Glutamatergic neuron (in vitro differentiated cells): ENCODE measurements at places on chromosomes 7 and 10. TPM values are rescaled to one million over a fixed set of nuclear protein-coding genes. Genes with fewer than 3 reads are reported as not detected.

Gene EEF1AKMT2
- total RNA-seq, result 18.4 TPM

Gene PNLIPRP2
- total RNA-seq, result not detected

Gene SFTPA1
- not detected for total RNA-seq

Gene LIPM
- not detected for total RNA-seq

Gene PKD2L1
- total RNA-seq, result 0.44 TPM

Gene GCK
- 43.9 TPM for total RNA-seq

GRCh38 chr7:148964483-148965267 lies 63.6 kb downstream of the PDIA4 start:
- H3K27ac ChIP-seq, result no peak overlapping the region
- peaks cover 9% of the 10 kb centered on the region for H3K27me3 ChIP-seq
- DNase-seq, result no peak
- H3K4me1 ChIP-seq, result peaks cover 13% of the 10 kb centered on the region
- no peaks in the 10 kb centered on the region for H3K36me3 ChIP-seq

DNA sequence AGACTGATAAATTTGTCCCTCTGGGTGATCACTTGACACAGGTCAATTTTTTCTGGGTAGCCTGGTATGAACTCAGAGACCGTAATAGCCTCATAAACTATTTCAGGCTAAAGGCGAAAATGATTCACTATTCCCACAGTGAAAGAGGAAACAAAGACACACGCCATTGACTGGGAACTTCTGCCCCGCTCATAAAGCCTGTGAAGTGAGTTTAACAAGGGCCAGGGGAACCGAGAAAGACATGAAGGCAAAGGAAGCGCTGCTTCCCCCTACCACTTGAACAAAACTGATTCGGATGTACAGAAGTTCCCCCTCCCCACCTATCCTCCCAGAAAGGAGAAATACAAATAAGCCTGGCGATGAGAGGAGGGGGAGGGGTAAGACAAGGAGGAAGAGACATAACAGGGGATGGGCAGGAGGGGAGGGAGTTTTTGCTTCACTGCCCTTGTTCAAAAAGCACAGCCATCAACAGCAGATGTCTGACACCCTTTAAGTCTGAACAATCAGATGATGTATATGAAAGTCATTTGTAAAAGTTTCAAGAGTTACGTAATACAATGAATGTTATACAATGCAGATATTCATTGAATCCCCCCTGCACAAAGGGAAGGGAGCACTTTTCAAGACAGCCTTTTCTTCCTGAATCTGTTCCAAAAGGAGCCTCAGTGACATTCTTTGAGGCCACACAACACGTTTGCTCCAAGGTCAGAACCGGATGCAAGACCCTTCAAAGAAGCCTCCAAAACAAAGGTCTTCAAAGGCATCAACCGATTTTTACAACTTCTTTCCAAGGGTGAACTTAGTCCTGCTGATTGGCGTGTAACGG lies 734 bp downstream of the ABCB4 start:
- H3K4me3 ChIP-seq, result peak overlapping the region; percentile 73
- no peak overlapping the region for H3K27ac ChIP-seq
- H3K36me3 ChIP-seq, result no peaks in the 10 kb centered on the region

DNA sequence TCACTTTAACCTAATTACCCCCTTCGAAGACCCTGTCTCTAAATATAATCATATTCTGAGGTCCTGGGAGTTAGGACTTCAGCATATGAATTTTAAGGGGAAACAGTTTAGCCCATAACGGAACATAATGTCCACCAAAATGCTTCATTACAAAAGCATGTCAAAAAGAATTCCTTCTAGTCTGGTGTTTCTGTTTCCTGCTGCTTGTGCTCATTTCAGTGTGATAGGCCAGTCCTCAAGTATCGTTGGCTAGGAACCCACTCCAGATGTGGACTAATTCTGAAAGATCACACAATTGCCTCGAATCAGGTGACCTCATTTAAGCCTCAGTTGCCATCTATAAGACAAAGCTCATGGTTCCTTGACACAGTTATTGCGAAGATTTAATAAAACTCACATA lies 29.6 kb downstream of the INPP5F start:
- no peak overlapping the region for H3K4me3 ChIP-seq
- H3K4me1 ChIP-seq, result peaks cover 33% of the 10 kb centered on the region
- no peak overlapping the region for H3K27ac ChIP-seq
- no peaks in the 10 kb centered on the region for H3K36me3 ChIP-seq

- no peaks in the 10 kb centered on the region for H3K36me3 ChIP-seq
- H3K27ac ChIP-seq, result no peak overlapping the region
- no peak overlapping the region for H3K4me3 ChIP-seq
- H3K27me3 ChIP-seq, result peaks cover 11% of the 10 kb centered on the region
Measured at GRCh38 chr10:99548041-99548530, 15.3 kb downstream of the NKX2-3 start.

DNA sequence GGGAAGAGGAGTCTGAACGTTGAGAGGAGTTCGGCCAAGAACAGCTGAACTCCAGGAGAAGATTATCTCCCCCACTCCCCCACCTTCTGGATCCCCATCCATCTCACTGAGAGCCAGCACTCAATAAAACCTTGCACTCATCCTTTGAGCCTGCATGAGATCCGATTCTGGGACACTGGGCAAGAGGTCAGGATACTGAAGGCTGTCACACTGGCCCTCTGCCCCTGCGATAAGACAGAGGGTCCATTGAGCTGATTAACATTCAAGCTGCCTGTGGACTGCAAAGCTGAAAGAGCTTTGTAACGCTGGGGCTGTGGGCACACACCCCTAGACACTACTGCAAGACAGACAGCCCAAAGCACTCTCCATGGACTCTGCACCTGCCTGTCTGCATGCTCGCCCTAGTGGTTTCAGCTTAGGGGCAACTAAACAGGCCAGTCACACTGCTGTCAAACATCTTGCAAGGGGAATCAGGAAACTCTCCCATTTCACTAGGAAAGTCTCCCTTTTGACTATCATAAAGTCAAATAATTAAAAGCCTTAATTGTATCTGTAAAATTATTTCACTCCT lies 42.3 kb upstream of the CNTNAP2 start:
- no peak for DNase-seq
- no peak overlapping the region for H3K4me3 ChIP-seq
- no peaks in the 10 kb centered on the region for H3K27me3 ChIP-seq
- H3K27ac ChIP-seq, result no peak overlapping the region

DNA sequence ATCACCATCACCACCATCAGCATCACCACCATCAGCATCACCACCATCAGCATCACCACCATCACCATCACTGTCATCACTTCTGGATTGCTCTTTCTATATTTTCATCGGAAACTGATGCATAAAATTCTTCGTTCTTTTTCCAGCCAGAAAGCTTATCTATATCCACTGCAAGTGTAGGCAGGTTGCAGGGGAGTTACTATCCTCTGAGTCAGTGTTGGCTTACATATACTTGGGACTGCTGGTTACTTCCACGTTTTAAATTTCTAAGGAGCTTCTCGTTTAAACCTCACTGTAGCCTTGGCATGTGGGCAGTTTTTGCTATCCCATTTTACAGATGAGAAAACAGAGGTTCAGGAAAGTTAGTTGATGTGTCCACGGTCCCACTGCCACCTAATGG lies 66.1 kb downstream of the FOXL3 start:
- no peak overlapping the region for H3K27ac ChIP-seq
- H3K36me3 ChIP-seq, result no peaks in the 10 kb centered on the region
- peaks cover 6% of the 10 kb centered on the region for H3K27me3 ChIP-seq
- no peak overlapping the region for H3K4me3 ChIP-seq

- no peaks in the 10 kb centered on the region for H3K36me3 ChIP-seq
- no peak overlapping the region for H3K4me3 ChIP-seq
- peak; percentile 46 for DNase-seq
- peaks cover 2% of the 10 kb centered on the region for H3K27me3 ChIP-seq
Measured at GRCh38 chr7:6558837-6559236, 7.6 kb upstream of the GRID2IP start.

DNA sequence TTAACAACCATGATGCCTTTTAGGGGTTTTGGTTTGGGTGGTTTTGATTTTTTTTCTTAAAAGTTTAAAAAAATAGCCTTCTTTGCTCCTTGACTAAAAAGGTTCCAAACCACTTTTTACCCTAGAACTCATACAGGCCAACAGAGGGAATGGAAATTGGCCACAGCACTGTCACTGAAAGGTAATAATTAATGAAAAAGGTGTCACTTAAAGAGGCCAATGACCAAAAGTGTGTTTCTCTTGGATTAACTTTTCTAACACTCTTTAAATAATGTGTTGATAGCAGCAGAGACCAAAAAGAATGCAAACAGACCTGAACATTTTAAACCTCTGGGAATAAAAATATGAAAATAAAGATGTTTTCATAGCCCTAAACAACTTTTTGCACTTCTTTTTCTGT lies 221.1 kb upstream of the TCF7L2 start:
- H3K4me3 ChIP-seq, result no peak overlapping the region
- no peak for DNase-seq
- no peaks in the 10 kb centered on the region for H3K27me3 ChIP-seq
- H3K4me1 ChIP-seq, result peaks cover 9% of the 10 kb centered on the region

- DNase-seq, result no peak
- H3K27ac ChIP-seq, result no peak overlapping the region
- H3K4me1 ChIP-seq, result peaks cover 39% of the 10 kb centered on the region
- peak overlapping the region; percentile 14 for H3K4me3 ChIP-seq
- no peaks in the 10 kb centered on the region for H3K36me3 ChIP-seq
- H3K27me3 ChIP-seq, result peaks cover 12% of the 10 kb centered on the region
Measured at GRCh38 chr7:88095-88926, 104.1 kb upstream of the FAM20C start.

- no peak overlapping the region for H3K4me3 ChIP-seq
- H3K4me1 ChIP-seq, result peaks cover 11% of the 10 kb centered on the region
- H3K27me3 ChIP-seq, result no peaks in the 10 kb centered on the region
- no peak for DNase-seq
- H3K36me3 ChIP-seq, result no peaks in the 10 kb centered on the region
Measured at GRCh38 chr7:112052993-112053736, 153.0 kb downstream of the DOCK4 start.

DNA sequence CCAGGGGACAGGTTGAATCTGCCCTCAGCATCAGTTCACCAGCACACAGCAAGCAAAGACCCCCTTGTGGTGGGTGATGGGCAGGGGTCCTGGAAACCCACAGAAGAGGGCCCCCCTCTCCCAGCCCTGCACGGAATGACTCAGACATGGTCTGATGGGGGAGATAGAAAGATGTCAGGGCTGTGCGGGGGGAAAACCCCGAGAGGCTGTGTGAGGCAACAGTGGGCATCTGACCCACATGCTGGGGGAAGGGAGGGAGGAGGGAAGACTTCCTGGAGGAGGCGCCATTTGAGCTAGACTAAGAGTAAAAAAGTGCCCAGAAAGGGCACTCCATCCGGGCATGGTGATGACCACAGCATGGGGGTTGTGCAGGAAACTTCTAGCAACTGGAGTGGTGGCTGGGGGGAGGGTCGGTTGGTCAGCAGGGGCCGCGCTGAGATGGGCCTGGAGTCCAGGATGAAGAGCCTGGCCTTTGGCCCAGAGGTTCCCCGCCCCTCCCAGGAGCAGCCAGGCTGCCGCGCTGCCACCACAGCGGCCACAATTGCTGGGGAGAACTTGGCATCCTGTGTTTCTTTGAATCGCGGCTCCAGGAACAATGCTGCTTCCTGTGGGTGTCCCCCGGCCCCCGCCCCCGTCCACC lies 2.5 kb downstream of the LFNG start:
- H3K36me3 ChIP-seq, result no peaks in the 10 kb centered on the region
- peak overlapping the region; percentile 78 for H3K27ac ChIP-seq
- DNase-seq, result no peak
- H3K4me3 ChIP-seq, result peak overlapping the region; percentile 92

GRCh38 chr7:71015252-71015900 lies 116.6 kb upstream of the GALNT17 start:
- H3K4me3 ChIP-seq, result no peak overlapping the region
- H3K27ac ChIP-seq, result no peak overlapping the region
- H3K4me1 ChIP-seq, result no peaks in the 10 kb centered on the region
- DNase-seq, result no peak
- peaks cover 5% of the 10 kb centered on the region for H3K36me3 ChIP-seq

DNA sequence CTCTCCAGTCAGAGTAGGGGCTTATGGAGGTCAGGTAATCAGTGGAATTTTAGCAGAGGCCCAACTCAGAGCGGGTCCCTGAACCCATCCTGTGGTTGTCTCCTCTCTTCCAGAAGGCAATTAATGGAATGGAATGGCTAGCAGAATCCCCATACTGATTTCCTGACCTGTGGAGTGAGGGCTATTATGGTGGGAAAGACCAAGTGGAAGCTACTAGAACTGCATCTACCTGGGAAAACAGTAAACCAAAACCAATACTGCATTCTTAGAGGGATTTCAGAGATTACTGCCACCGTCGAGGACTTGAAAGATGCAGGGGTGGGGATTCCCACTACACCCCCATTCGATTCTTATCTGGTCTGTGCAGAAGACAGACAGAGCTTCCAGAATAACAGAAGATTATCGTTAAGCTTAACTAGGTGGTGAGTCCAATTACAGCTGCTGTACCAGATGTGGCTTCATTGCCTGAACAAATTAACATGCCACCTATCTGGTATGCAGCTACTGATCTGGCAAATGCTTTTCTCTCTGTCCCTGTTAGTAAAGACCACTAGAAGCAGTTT lies 73.2 kb downstream of the LMBR1 start:
- no peaks in the 10 kb centered on the region for H3K4me1 ChIP-seq
- no peak overlapping the region for H3K27ac ChIP-seq
- no peak overlapping the region for H3K4me3 ChIP-seq
- H3K36me3 ChIP-seq, result no peaks in the 10 kb centered on the region
- no peak for DNase-seq

DNA sequence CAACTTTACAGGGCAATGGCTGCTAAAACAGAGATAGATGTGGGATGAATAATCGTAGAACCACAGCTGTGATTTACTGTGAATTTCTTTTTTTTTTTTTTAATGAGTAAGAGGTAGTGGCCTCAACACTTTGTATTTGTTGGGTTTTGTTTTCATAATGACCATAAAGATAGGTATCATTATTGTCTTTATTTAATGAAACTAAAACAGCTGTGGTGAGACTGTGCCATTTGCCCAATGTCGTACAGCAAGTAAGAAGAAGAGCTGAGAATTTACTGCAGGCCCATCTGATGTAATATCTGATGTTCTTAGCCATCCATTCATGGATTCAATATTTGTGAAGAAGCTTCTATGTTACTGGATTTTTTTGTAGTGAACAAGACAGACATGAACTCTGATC lies 271.2 kb downstream of the IPMK start:
- DNase-seq, result no peak
- no peak overlapping the region for H3K4me3 ChIP-seq
- no peaks in the 10 kb centered on the region for H3K36me3 ChIP-seq
- no peak overlapping the region for H3K27ac ChIP-seq

GRCh38 chr7:144834641-144835144 lies 1.2 kb downstream of the TPK1 start:
- H3K4me3 ChIP-seq, result peak overlapping the region; percentile 95
- DNase-seq, result no peak
- no peaks in the 10 kb centered on the region for H3K36me3 ChIP-seq
- H3K4me1 ChIP-seq, result no peaks in the 10 kb centered on the region
- H3K27ac ChIP-seq, result peak overlapping the region; percentile 99

DNA sequence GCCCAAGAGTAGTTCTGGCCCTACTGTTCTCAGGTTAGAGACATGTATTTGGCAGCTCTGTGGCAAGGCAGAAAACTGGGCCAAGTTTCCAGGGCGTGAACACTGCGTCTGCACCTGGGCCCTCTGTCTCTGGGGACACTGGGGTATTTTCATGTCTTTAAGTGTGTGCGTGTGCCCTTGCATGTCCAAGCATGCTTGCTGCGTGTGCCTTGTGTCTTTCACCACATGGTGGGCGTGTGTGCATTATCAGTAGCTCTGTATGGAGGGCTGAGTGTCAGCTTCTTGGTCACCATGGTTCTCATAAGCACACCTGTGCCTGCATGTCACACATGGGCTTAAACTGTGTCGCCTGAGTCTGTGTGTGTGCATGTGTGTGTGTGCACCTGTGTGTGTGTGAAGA lies 69.3 kb downstream of the HIPK2 start:
- DNase-seq, result no peak
- no peaks in the 10 kb centered on the region for H3K4me1 ChIP-seq
- no peaks in the 10 kb centered on the region for H3K36me3 ChIP-seq
- no peak overlapping the region for H3K27ac ChIP-seq
- H3K4me3 ChIP-seq, result no peak overlapping the region
